ENCODE measurements at places on chromosomes 1 and 21. TPM values are rescaled to one million over a fixed set of nuclear protein-coding genes. Genes with fewer than 3 reads are reported as not detected.

GRCh38 chr21:41780337-41781049 is 13.6 kb upstream of the RIPK4 start:
- DNase-seq: no peak

GRCh38 chr1:225731491-225731890 is 46.1 kb upstream of the SRP9 start:
- DNase-seq: no peak

DNA sequence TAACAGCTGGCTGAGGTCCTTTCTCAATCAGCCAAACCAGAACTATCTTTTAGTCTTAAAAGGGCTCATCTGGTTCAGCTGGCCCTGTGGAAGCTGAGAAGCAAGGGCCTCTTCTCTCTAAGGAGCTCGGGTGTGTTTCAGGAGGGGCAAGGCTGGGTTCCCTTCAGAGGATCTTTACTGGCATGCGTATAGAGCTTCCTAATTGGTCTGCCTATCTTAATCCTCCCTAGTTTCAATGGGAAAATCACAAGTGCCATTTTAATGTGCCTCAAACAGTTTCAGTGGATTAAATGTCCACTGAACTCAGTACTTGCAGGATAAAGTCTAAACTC is 81.5 kb upstream of the LBR start:
- DNase-seq: no peak

GRCh38 chr1:33122483-33123178 is 41.7 kb downstream of the AZIN2 start:
- DNase-seq: no peak

GRCh38 chr1:54464477-54465146 is 58.4 kb upstream of the SSBP3 start:
- DNase-seq: no peak

DNA sequence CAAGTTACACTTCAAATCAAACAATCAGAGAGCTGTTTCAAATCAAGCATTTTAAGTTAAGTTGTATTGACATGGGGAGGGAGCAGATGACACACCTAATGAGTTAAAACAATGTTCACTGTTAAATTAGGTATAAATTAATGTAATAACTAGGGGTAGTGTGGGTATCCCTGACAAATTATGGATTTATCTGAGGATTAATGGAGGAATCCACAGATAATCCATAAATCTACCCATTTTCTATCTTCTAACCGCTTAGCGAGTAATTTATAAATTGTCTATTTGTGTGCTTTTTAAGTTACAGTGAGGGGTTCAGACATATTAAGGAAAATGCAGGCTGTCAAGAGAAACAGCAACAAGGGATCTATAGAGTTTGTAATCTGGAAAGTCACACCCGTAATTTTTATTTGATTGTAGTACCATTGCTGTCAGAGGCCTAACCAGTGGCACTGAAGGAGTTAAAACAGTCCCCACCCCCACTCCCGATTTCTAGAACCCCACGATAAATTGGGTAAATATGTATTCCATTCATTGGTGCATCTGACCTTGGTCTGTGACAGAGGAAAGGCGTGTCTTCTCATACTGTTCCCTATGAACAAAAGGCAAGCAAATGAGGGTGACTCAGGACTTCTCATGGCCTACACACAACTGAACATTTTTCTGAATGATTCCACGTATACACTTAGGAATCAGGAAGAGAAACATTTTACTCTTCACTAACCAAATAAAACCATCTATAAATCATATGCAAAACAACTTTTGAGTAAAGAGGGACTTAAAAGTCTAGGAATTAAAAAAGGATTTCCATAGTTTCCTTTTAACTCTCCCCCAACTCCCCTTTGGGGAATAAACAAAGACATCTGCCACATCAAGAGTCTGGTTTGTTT is 7.4 kb downstream of the IRF2BP2 start:
- no peak for DNase-seq

DNA sequence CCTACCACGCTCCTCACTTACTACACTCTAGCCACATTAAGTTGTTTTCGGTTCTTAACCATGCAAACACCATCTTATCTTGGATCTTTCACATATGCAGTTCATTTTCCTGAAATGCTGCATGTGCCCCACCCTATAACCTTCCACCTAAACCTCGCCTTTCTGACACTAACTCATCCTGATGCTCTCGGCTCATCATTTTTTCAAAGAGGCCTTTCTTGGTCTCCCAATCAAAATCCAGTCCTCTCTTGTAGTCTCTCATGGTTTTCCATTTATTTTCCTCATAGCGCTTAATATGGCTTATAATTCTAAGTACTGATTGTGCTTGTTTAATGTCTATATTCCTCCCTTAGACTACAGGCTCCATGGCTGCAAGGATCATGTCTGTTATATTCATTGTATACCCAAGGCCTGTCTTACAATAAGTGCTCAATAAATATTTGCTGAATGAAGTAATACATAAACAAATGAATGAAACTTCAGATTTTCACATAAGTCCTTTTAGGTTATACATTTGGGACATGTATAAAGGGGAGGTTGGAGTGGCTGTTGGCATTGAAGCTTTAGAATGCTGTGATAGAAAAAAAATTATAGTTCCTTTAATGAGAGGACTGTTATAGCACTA is 79.2 kb upstream of the CDC42BPA start:
- DNase-seq: no peak

GRCh38 chr1:8343464-8344001 is 25.6 kb downstream of the SLC45A1 start:
- DNase-seq: no peak

GRCh38 chr1:19495799-19496526 is 10.6 kb upstream of the CAPZB start:
- no peak for DNase-seq

GRCh38 chr1:180586671-180587155 is 27.9 kb downstream of the OVAAL start:
- DNase-seq: no peak

DNA sequence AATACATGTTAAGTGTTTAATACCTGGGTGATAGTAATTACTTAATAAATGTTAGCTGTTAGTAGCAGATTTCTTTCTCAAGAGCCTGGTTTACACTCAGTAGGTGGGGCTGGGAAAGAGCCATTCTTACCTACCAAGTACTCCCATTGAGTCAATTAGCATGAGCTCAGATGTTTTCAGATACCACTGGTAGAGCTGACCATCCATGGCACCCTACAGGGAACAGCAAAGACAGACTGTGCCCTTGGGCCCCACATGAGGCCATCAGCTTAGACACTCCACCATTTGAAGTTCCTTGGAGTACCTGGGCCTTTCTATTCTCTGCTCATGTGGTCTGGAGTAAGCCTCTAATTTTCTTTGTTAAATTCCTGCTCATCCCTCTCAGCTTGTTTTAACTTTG is 179.3 kb downstream of the CACNA1E start:
- DNase-seq: no peak

GRCh38 chr1:55179177-55179835 is 35.9 kb downstream of the USP24 start:
- DNase-seq: no peak

DNA sequence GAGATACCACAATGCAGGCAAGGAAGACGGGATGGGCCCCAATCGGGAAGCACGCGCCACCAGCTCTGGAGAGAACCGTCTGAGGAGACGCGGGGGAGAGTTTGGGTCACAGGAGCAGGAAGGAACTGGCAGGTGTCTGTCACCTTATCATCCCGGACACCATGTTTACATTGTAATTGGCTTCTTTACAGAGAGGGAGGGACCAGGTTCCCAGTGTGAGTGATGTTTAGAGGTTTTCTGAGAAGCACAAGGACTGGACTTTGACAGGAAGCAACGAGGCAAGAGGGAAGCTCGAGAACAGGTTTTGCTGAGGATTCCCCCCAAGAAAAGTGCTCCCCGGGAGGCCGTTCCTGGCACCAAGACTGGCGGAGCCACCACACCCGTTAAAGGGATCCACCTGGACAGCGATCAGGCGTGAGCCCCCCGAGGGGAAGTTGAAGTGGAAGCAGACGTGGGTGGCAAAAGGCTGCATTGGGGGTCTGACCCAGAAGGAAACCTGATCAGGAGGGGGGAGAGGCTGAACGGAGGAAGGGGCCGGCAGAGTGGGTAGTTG is 957 bp downstream of the EPS15 start:
- DNase-seq: peak; percentile 11

DNA sequence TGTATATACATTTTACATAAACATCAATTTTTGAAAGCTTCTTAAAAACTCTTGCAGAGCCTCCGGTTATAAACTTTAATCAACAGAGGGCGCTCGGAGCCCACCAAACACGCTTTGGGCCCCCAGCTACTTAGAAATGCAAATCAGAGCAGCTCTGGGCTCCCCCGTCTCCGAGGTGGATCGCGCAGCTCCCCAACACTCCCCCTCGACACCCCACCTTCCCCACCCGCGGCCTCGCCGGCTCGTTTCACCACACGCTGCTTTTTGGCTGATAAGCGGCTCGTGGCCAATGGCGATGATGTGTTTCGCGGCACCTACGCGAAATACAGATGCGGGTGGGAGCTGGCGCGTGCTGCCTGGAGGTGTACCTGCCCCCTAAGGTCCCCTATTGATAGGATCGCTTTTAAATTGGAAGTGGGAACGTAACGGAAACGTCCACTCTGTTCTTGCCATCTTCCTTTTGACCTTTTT is 1.7 kb upstream of the KIF26B start:
- DNase-seq: peak; percentile 51

GRCh38 chr21:35254006-35254764 is 205.1 kb upstream of the RUNX1 start:
- DNase-seq: no peak

The PAFAH2 gene
- 12.8 TPM for total RNA-seq

The LCE1C gene
- not detected for total RNA-seq

The MFAP2 gene
- total RNA-seq: 170 TPM

The CLEC20A gene
- total RNA-seq: not detected

The GPR25 gene
- not detected for total RNA-seq

The FALEC gene
- total RNA-seq: not detected

The MTARC1 gene
- total RNA-seq: 40.5 TPM

Measured in progenitor cell of endocrine pancreas (in vitro differentiated cells).